ENCODE measurements at places on chromosomes 12 and 14. TPM values are rescaled to one million over a fixed set of nuclear protein-coding genes. Genes with fewer than 3 reads are reported as not detected.

Gene TNFAIP2
- total RNA-seq: 0.62 TPM

Gene GPD1
- total RNA-seq: not detected

Gene PTPN21
- 4.3 TPM for total RNA-seq

Gene HNF1A
- not detected for total RNA-seq

Gene ZNF891
- 0.69 TPM for total RNA-seq

Gene TRIM9
- total RNA-seq: 12.4 TPM

Gene GIT2
- 46.5 TPM for total RNA-seq

Gene C14orf39
- total RNA-seq: not detected

Gene SLC25A21
- total RNA-seq: 0.15 TPM

Gene OR6C1
- total RNA-seq: not detected

Gene NRL
- 2.2 TPM for total RNA-seq

Gene KLRC3
- not detected for total RNA-seq

Gene CREBL2
- total RNA-seq: 75.6 TPM

Gene SMCO3
- total RNA-seq: 0.93 TPM

Gene ESPL1
- total RNA-seq: 8.7 TPM

Gene CTDSP2
- total RNA-seq: 37.0 TPM

Gene LRTM2
- not detected for total RNA-seq

Gene SRRM4
- not detected for total RNA-seq

Gene GALNT9
- not detected for total RNA-seq

Gene CLEC6A
- not detected for total RNA-seq

Gene LHX5
- total RNA-seq: not detected

Gene CDC42BPB
- 102 TPM for total RNA-seq

Gene TAS2R30
- total RNA-seq: 7.7 TPM

Gene VPS37B
- 86.7 TPM for total RNA-seq

Gene RPL10L
- total RNA-seq: not detected

Gene RD3L
- total RNA-seq: not detected

Gene TMEM253
- not detected for total RNA-seq

Gene NGB
- total RNA-seq: not detected

Gene RNASE13
- not detected for total RNA-seq

Gene HOTAIR
- not detected for total RNA-seq

Gene ADCY4
- total RNA-seq: 0.46 TPM

Gene PGF
- total RNA-seq: 3.2 TPM

Gene MMP19
- not detected for total RNA-seq

Gene ANKRD9
- 85.8 TPM for total RNA-seq

Gene LTB4R
- 0.93 TPM for total RNA-seq

Gene BRMS1L
- total RNA-seq: 13.4 TPM

Gene VTI1B
- total RNA-seq: 39.3 TPM

Gene ACRBP
- total RNA-seq: not detected

Gene RNASE3
- not detected for total RNA-seq

Gene ABCD2
- total RNA-seq: under 0.01 TPM

Gene KCNC2
- not detected for total RNA-seq

Gene MIPOL1
- 9.6 TPM for total RNA-seq

Gene RNASE1
- not detected for total RNA-seq

Gene KCNA1
- not detected for total RNA-seq

Gene HAL
- total RNA-seq: under 0.01 TPM

Gene SMOC1
- total RNA-seq: under 0.01 TPM

Gene SLCO1B1
- total RNA-seq: not detected

Gene BDKRB2
- total RNA-seq: under 0.01 TPM

Gene KITLG
- total RNA-seq: 4.5 TPM

Measured in melanocyte of skin (primary cell).